ENCODE measurements at places on chromosomes 2 and 18.

DNA sequence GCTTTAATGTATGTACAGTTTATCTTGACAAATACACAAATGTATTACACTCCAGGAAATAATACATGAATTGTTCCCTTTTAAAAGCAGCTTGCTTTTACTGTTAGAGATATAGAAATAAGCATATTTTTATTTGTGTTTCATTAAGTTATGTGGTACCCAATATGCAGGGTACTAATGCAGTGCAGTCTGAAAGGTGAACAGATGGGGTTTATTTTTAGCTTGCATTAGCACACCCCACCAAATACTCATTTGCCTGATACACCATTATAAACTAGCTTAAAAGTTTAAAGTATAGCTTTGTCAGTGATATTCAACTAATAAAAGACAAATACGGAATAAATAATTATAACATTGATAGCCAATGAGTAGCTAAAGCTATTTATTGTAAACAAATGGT is 394.7 kb upstream of the ZNF804A start:
- no peak for DNase-seq

- no peak for DNase-seq
Measured at GRCh38 chr2:159117658-159118057, 149.2 kb downstream of the TANC1 start.

GRCh38 chr2:241505086-241505780 is 3.2 kb downstream of the STK25 start:
- DNase-seq: no peak

GRCh38 chr18:3612315-3612714 is 162.3 kb downstream of the TGIF1 start:
- DNase-seq: no peak

DNA sequence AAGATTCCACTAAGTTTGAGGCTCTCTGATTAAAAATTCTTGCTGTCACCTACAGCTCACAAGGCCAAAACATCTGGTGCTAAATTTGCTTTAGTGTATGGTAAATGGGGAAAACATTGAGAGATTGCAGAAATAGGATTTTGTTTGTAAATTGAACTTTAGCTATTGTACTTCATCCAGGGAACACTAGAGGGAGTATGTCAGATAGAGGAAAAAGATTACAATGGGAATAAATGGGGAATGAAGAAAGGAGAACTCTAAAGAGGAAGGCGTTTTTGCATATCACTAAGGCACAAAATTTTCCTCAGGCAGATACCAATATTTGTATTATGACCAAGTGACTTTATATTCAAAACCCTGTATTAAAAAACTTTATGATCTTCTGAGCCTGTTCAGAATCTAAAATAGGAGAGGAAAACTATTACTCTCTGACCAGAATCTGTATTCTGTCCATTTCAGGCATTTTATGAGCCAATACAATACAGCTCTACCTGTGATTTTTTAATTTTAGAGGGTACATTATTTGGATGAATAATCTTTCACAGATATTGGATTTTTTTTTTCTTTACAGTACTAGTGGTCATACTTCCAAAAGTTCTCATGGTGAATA is 52.3 kb upstream of the ITGB6 start:
- DNase-seq: no peak

GRCh38 chr2:222615320-222615719 is 40.6 kb downstream of the FARSB start:
- DNase-seq: no peak

DNA sequence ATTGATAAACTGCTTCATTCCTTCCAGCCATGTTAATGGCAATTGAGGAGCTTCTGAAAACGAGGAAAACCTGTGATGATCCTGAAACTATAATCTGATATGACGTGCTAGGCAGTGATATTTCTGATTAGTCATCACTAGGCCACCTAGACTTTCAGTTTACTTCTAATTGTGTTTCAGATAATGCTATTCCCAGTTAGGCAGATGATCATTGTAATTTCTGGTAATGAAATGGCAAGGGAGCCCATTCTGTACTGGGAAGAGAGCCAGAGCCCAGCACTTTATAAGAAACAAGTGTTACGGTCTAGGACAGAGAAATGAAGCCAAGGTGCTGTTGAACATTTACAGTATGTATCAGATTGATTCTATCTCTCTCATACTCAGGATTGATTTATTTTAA is 106.2 kb downstream of the CPO start:
- no peak for DNase-seq

GRCh38 chr2:30505500-30506180 is 58.6 kb downstream of the LCLAT1 start:
- DNase-seq: no peak

GRCh38 chr2:19362755-19363473 is 4.5 kb upstream of the OSR1 start:
- no peak for DNase-seq

DNA sequence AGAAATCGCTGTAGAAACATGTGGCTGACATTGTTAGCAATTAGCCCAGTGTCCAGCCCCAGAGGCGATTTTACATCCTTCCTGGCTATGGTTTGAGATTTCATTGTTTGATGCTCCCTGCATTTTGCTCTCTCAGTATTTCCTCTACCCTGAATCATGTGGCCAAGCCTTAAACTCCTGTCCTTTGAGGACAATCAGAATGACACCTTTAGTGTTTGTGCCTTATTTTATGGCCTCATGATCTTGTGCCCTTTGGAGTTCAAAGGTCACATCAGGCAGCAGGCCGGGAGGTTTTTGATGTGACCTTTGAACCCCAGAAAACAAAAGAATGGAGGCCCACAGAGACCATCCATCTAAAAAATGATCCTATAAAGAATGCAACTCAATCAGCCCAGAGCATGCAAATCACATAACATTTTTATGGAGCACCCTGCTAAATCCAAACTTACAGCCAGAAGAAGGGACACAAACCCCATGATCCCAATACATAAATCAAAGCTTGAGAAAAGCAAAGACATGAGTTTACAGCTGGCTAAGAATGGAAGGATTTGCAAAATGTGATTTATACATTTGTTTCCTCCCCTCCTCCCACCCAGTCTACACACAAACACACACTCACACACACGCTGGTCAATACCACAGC is 52.5 kb downstream of the FECH start:
- DNase-seq: no peak

- DNase-seq: no peak
Measured at GRCh38 chr2:152594022-152594766, 123.1 kb downstream of the PRPF40A start.

DNA sequence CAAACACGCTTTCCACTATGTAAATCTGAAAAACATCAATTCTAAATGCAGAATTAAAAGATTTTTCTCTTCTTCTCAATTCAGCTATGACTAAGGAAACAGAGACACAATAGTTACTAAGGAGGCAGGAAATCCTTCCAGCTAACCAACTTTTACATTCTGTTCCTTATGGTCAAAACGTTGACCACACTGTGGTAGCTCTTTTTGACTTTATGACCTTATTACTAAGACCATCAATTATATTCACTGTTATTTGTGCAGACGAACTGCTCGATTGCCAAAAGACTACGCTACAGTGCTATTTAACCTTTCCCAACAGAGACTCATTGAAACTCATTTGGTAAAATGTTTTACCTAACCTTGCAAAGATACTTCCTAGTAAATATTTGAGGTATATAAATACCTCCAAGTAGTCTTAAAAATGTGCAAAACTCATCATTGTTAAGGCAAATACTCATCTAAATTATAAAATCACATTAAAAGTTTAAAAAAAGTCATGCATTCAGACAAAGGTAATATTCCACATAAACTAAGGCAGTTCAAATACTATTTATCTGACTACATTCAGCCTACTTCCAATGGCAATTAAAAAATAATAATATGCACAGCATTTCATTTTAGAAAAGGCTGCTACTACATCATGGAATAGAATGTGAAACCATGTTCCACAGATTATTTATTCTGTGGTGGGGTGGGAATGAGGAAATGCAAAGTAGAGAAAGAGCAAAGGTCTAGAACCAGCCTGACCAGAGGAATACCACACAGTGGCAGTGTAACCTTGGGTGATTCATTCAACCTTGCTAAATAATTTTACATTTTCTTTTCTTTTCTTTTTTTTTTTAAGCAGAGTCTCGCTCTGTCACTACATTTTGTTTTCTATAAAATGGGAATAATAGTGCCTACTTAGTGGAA is 139.9 kb downstream of the THADA start:
- peak; percentile 74 for DNase-seq

GRCh38 chr2:26754972-26755670 is 9.0 kb upstream of the SLC35F6 start:
- no peak for DNase-seq

- no peak for DNase-seq
Measured at GRCh38 chr18:30545393-30545792, 497.1 kb downstream of the DSC3 start.

GRCh38 chr18:71209944-71210343 is 921.1 kb downstream of the SOCS6 start:
- peak; percentile 35 for DNase-seq

DNA sequence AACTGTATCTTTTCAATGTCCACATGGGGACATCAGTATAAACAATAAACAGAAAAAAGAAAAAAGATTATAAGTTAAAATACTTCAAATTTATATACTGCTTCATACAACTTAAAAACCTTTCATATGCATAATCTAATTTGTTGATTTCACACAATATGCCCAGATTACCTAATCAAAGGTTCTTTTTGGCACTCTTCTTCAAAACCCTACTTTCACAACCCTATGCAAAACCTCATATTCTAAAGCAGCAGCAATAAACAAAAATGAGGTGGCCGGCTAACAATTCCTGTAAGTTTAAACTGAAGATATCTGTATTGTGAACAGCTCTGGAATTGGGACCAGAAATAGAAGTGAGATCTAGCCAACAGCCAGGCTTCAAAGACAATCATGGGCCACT is 28.6 kb downstream of the STK17B start:
- no peak for DNase-seq

- no peak for DNase-seq
Measured at GRCh38 chr2:166695154-166695553, 193.1 kb upstream of the XIRP2 start.

DNA sequence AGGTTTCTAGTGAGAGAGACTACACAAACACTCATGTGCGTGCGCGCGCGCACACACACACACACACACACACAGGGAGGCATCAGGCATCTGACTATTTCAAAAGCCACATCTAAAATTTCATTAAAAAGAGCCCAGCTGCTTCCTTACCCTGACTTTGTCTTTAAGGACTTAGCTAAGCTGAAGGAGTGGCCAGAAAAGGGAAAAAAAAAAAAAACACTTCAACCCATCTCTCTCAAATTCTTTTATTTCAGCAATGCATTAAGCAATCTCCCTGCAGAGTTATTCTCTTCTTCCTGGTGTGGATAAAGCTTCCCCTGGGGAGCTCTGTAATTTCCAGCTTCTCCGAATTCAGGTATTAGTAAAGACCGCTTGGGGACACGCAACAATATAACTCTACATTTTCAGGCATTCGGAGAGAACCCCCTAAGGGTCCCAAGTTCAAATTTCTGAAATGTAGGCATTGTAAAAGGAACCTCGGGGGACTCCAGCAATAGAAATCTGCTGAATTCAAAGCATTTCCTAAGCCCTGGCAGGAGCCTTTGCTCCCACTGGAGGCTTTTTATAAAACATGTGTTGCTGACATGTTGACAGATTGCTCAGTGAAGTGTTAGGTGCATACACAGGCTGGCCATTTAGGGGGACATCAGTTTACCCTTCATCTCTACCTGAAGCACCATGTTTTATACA is 67.0 kb downstream of the ZNF521 start:
- DNase-seq: no peak

DNA sequence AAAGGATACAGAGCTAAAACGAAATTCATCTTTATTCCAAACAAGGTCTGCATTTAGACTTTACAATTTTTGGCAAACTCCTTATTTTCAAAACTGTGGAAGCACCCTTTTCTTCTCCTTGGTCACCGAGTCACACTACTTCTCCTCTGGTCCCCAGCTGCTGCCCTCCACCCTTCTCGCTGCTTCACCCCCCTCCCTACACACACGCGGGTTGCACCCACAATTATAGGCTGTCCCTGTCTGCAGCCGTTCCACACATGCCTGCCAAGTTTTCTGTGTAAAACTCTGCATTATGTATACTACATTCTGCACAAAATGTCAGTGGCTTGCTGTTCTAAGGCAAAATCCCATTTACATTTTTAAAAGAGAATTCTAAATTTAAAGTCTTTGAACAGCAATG is 63.5 kb downstream of the PTPN2 start:
- DNase-seq: no peak

DNA sequence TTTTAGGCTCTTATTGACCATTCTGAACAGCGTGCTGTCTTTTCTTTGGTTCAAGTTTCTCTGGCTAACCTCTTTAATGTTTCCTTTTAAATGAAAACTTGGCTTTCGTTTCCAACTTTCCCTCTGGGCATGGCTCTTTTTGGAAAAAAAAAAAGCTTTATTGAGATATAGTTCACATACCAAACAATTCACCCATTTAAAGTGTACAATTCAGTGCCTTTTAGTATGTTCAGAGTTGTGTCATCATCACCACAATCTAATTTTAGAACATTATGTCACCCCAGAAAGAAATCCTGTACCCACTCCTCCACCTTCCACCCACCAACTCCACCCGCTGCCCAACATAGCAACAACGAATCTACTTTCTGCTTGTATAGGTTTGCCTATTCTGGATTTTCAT is 322.4 kb downstream of the ADCYAP1 start:
- no peak for DNase-seq

GRCh38 chr2:66430505-66431273 is 4.2 kb upstream of the MEIS1 start:
- no peak for DNase-seq

GRCh38 chr2:6310256-6311215 is 555.2 kb downstream of the CMPK2 start:
- DNase-seq: no peak

- DNase-seq: no peak
Measured at GRCh38 chr18:46891742-46892214, 25.5 kb downstream of the PIAS2 start.

- DNase-seq: no peak
Measured at GRCh38 chr2:117774716-117775115, 39.8 kb upstream of the DDX18 start.

- DNase-seq: no peak
Measured at GRCh38 chr2:27707462-27708256, 44.0 kb downstream of the SLC4A1AP start.

DNA sequence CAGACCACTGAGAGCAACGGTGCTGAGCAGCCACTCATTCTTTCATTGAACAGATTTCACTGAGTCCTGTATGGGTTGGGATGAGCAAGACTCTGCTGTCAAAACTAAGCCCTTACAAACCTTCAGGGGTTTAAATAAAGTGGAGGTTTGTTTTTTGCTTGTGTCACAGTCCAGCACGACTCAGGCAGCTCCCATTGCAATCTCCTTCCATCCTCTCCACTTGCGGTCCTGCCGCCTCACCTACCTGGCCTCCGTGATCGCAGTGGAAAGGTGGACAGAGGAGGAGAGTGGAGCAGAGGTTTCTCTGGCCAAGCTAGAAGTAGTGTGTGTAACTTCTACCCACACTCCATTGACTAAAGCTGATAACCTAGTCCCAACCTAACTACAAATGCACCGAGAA is 332.2 kb downstream of the ZNF516 start:
- DNase-seq: no peak
